Heart right ventricle (tissue), 16 donors: ENCODE measurements at places on chromosomes 6 and 20. TPM values are rescaled to one million over a fixed set of nuclear protein-coding genes. Genes with fewer than 3 reads are reported as not detected.

DNA sequence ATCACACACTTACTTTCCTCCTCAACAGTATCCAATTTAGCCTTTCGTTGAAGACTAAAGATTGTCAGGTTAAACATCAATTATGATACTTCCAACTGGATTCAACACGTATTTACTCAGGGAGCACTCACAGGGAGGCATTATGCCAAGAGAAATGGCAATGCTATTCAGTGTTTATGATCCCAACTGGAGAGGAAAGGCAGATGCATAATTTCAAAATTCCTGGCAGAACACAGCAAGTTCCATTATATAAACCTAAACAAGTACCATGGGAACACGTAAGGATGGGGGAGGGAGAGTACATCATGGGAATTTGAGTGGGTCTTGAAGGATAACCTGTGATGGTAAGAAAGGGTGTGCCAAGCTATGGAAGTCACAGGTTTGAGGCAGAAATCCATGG lies 112.7 kb downstream of the ISM1 start:
- no peak for DNase-seq

GRCh38 chr6:4592026-4592425 lies 184.2 kb upstream of the CDYL start:
- no peak for DNase-seq

DNA sequence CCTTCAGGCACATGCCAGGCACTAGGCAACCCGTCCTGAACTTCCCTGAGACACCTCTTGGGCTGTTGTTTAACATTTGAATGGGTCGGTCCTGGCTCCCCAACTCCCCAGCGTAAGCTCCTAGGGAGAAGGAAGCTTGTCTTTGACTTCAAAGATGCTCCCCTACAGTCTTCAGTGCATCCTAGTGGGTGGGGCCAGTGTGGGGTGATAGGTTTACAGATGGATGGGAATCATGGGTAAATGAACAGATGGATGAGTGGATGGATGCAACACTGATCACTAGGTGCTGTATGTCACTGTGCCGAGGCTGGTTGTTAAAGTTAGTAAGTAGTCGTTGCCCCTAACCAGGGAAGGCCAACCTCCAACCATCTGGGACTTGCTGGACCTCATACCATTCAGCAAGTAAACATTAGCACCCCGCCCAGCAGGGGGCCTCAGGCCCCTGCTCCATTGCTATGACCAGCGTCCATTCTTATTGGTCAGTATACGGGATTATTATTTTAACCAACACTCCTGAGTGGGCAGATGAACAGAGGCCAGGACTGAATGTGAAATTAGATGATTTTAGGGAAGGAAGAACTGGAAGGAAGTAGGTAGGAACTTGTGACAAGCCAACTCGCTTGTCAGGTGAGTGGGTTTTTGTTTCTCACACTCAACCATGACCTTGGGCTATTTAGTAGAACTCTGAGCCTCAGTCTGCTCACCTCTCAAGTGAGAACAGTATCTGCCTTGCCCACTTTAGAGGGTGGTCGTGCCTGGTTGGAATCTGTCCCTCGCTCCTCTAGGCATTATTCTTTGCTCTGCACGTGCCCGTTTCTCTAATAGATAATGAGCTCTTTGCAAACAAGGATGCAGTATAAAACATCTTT lies 82.9 kb upstream of the FOXP4 start:
- DNase-seq, result peak; percentile 74

DNA sequence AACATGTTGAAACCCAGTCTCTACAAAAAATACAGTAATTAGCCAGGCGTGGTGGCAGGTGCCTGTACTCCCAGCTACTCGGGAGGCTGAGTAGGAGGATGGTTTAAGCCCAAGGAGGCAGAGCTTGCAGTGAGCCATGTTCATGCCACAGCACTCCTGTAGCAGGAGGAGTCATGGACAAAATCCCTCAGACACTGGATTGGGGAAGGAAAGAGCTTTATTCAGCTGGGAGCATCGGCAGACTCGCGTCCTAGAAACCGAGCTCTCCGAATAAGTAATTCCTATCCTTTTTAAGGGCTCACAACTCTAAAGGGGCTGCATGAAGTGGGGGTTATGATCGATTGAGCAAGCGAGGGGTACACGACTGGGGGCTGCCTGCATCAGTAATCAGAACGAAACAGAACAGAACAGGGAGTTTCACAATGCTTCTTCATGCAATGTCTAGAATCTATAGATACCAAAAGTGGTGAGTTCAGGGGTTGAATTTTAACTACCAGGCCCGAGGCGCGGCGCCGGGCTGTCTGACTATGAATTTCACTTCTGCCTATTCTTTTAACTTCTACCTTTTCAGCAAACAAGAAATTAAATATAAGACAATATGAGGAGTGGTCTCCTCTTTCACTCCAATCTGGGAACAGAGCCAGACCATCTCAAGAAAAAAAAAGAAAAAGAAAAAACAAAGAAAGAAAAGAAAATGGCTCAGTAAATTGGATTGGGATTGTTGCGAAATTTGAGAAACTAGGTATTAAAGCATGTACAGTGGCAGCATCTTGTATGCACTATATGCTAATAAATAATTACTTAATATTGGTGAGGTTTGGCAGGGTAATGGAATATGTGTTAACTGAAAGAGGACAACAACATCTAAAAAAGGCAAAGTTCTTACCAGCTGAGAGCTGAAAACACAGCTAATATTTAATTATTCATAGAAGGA lies 23.6 kb downstream of the HMGN4 start:
- no peak for DNase-seq

DNA sequence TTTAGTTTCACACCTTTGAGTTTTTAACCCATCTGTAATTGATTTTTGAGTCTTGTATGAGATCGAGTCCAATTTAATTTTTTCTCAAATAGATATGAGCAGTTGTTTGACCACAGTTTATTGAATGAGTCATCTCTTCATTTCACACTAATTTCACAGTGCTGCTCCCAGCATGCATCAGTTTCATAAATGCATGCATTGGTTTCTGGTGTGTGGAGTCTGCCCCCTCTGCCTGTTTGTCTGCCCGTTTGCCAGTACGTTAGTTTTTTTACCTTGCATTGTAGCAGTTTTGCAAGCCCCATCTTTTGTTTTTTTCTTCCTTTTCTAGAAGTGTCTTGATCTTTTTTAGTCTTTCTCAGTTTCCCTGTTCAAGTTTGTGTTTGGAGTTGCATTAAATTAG lies 11.9 kb downstream of the SLX4IP start:
- DNase-seq, result no peak

- no peak for DNase-seq
Observed at GRCh38 chr20:34220561-34220960, 20.7 kb upstream of the ASIP start.

GRCh38 chr20:38148328-38149102 lies 16.6 kb downstream of the TGM2 start:
- DNase-seq, result no peak

DNA sequence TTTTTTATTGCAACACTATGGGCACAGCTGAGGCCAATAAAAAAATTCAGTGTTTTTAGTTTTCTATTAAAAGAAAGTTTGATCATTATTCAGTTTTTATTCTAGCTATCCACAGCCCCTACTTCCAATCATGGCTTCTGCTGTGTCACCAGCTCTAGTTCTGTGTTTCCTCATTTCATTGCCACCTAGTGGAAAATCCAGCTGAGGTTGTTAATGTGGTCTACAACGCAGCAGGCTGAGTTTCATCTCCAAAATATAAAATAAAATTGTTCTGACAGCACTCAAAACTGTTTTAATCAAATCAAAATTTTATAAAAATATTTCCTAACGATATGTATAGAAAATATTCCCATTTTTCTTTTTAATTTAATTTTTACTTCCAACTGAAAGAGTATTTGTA lies 13.6 kb downstream of the COL9A1 start:
- no peak for DNase-seq

DNA sequence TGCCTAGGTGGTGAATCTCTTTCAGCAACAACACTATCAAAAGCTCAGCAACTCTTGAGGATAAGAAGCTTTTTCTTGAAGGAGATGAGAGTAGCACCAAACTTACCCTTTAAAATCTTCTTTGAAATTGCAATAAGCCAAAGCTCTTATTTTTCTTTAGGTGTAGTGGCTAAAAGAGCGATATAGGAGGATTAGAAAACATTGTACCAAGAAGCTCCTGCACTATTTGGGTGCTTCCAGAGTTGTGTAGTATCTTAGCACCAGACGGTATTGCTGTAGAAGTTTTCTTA lies 1.2 kb downstream of the FUT9 start:
- no peak for DNase-seq

DNA sequence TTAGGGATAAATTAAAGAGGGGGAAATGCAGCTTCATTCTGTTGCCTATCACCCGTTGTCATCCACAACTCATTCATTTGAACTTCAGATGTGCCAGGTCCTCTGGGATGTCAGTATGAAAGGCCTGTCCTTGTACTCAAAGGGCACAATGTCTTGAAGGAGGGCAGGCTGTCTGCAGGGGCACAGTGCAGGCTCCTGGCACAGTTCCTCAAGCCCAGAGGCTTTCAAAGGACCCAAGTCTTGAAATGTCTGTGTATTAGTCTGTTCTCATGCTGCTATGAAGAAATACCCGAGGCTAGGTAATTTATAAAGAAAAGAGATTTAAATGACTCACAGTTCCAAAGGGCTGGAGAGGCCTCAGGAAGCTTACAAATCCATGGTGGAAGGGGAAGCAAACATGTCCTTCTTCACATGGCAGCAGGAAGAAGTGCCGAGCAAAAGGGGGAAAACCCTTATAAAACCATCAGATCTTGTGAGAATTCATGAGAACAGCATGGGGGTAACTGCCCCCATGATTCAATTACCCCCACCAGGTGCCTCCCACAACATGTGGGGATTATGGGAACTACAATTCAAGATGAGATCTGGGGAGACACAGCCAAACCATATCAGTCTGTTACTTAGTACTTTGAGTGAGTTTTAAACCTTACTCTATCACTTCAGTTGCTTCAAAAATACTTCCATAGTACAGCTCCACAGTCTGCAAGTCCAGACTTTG lies 9.4 kb downstream of the SNX9 start:
- DNase-seq, result no peak

- no peak for DNase-seq
Observed at GRCh38 chr20:18984238-18985200, 170.9 kb downstream of the SCP2D1 start.

DNA sequence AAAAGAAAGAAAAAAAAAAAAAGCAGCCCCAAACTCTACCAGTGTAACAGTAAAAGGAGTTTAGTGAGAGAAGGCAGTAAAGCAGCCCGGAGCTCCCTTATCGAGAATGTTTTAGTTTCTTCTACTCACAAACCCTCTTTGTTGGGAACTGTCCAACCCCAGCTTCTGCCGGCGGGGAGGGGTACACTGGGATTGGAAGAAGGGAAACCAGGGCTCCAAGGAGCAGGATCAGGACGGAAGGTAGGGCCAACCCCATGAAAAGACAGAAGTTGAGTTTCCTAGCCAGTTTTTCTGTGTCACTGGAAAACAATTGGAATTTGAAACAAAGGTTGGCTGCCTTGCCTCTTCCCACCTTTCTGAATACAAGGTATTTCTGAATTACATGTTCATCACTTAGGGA lies 66.0 kb downstream of the KIZ start:
- no peak for DNase-seq

DNA sequence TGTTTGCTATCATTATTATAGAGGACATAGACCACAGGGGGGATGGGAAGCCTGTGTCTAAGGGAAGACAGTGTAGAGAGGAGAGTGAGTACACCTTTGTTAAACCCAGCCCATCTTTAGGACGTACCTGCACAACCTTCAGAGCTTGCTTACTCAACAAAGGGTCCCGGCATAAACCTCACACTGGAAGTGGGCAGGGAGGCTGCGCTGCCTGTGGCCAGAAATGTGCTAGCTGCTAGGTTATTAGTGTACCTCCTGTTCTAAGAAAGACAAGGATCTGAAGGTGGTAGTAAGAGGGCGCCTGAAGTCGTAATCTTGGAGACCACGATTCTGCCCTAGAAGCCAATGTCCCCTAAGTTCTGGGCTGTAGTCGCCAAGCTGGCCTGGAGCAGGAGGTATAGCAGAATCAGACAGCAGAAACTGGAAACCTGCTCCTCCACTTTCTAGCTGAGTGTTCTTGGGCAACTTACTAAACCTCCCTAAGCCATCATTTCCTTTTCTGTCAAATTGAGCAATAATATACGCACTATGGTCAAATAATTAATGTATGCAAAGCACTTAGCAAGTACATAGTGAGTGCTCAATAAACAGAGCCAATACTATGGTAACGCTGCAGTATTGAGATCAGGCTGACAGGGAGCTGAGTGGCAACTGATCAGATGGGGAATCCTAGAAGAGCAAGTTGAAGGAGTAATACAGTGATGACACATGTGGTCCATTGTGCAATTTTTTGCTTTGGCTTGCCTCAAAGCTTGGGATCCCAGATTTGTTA lies 16.8 kb upstream of the AKIRIN2 start:
- DNase-seq, result no peak

DNA sequence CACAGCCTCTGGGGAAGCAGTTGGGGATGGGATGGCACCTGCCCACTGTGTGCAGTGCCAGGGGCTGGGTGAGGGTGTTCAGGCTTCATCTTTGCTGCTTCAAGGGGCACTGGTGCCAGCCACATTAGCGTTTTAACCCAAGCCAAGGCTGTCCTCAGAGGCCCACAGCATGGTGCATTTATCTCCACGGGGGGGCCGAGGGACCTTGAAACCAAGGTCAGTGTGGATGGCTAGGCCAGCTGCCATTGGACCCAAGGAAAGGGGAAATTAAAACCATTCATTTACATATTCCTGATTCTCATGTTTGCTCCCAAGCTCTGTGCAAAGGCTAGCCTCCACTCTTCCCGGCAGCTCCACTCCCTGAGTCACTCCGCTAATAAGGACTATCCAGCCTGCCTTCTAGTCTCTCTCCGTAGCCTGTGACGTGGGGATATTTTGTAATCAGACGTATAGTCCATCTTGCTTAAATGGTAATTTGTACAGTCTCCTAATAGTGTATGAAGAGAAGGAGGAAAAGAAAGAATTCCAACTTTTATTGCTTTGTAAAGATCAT lies 197.1 kb downstream of the CDH4 start:
- no peak for DNase-seq

- DNase-seq, result no peak
Observed at GRCh38 chr6:34982424-34982852, 93.4 kb downstream of the ANKS1A start.

DNA sequence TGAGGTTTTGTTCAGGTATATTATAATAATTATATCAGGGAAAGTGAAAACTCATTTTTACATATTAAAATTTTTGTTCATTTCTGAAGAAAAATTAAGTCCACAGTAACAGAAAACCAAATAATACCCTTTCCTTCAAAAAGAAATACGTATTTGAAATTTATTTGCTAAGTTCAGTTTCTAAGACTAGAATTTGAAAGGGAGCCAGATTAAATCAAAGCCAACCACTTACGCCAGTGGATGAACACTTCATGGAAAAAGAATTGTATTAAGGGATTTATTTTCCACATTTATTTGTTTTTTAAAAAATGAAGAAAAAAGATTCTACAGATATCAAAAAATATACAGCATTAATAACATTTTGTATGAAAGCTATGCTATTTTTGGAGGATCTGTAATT lies 654.4 kb downstream of the EYS start:
- no peak for DNase-seq

Gene MTRF1L
- 24.4 TPM for total RNA-seq

Gene ZNF133
- total RNA-seq, result 7.2 TPM

Gene GLP1R
- 5.9 TPM for total RNA-seq

Gene SHLD1
- total RNA-seq, result 4.9 TPM

Gene MOXD1
- 0.92 TPM for total RNA-seq

Gene ZNF451
- 33.2 TPM for total RNA-seq

Gene EYA4
- total RNA-seq, result 27.2 TPM

Gene PDE10A
- 14.4 TPM for total RNA-seq

Gene VSX1
- not detected for total RNA-seq

Gene BPIFA1
- not detected for total RNA-seq

Gene RBBP8NL
- total RNA-seq, result not detected

Gene OPN5
- total RNA-seq, result not detected

Gene KCNK17
- total RNA-seq, result 0.13 TPM
